Stimulated activated CD4-positive, alpha-beta T cell treated with anti-CD3 and anti-CD28 coated beads, Interleukin-1b, Interleukin-23, amount 100 ng/mL, for 1 hour (primary cell): ENCODE measurements at places on chromosomes 6 and 20.

DNA sequence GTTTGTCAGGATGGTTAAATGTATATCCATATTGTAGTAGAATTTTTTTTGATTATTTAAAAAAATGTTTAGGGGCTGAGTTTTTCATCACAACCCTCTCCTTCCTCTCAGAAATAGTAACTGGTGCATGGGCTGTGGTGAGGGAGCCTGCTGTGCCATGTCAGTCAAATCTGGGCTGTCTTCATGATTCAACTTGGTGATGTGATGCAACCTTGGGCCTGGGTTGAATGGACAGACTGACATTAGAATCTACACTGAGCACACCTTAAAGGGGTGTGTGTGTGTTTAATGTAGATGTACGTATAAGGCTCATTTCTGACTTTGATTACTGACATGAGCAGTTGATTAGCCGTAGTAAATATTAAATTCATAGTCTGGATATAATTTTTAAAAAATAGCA is 3.7 kb downstream of the TJAP1 start:
- DNase-seq, result no peak

DNA sequence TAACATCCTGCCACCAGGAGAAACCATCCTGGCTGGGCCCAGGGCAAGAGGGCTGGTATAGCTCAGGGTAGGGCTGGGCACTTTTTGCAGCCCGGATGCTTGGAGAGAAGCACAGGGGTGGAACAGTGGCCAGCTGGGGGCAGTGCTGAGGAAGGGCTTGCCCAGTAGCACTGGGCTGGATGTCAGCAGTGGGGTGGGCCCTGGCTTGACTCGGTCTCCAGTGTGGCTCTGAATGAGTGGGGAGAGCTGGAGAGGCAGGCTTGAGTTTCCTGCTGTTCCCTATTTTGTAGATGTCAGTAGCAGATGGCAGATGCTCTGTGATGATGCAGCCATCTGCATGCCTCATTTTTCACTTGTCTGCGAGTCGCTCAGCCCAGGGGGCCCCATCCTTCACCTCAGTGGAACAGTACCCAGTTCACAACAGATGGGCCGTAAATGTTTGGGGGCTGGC is 56.3 kb upstream of the TULP1 start:
- no peak for DNase-seq

GRCh38 chr6:100338090-100338489 is 126.6 kb downstream of the SIM1 start:
- no peak for DNase-seq

GRCh38 chr20:46715292-46715756 is 5.9 kb downstream of the SLC2A10 start:
- DNase-seq, result no peak

DNA sequence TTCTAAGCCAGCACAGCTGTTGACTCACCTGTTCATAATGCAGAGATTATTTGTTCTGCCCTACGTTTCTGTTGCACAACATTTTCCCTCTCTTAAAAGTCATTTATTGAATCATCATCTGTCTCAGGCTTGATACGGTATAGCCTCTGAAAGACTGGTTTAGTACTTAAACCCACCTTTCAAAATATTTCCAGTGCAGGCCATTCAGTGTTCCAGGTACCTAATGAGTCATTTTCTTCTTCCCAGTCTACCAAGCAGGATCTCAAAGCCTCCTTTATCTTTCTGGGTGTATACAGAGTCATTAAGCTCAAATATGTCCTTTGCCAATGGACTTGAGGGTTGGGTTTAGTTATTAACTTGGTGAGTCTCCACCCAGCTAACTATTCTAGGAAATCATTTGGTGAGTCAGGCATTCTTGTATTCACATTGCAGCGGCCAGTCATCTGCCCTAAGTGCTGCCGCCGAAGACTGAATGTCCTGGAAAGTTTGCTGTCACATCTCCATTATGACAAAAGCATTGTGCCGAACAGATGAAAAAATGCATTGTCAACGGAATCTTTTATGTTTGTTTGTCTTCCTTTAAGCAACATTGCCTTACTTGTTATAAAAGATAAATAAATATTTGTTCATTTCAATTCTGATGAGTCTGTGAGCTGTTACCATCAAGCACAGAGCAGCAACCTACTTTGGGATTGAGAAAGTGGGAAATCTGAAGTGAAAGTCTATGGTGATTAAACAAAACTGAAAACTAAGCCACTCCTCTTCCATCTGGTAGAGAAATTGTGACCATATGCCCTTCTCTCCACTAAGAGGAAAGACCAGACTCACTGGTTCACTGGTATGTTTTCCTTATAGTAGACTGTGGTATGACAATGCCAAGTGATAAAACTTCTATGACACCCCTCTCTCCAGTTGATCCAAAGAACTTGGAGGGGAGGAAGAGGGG is 14.3 kb upstream of the FAM135A start:
- DNase-seq, result no peak

GRCh38 chr20:24289737-24290481 is 179.5 kb upstream of the SYNDIG1 start:
- DNase-seq, result no peak

DNA sequence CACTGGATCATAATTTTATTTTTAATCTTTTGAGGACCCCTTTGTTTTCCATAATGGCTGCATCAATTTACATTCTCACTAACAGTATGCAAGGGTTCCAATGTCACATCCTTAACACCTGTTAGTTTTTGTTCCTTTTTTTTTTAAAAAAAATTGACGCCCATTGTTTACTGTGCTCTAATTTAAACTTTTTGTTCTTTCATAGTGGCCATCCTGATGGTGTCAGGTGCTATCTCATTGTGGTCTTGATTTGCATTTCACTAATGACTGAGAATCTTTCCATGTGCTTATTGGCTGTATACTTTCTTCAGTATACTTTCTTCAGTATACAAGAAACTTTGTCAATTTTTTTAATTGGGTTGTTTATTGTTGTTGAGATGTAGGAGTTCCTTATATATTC is 347.0 kb downstream of the RNGTT start:
- DNase-seq, result no peak

- no peak for DNase-seq
These were observed 274.8 kb upstream of the SYNCRIP start for GRCh38 chr6:85917522-85917921.

DNA sequence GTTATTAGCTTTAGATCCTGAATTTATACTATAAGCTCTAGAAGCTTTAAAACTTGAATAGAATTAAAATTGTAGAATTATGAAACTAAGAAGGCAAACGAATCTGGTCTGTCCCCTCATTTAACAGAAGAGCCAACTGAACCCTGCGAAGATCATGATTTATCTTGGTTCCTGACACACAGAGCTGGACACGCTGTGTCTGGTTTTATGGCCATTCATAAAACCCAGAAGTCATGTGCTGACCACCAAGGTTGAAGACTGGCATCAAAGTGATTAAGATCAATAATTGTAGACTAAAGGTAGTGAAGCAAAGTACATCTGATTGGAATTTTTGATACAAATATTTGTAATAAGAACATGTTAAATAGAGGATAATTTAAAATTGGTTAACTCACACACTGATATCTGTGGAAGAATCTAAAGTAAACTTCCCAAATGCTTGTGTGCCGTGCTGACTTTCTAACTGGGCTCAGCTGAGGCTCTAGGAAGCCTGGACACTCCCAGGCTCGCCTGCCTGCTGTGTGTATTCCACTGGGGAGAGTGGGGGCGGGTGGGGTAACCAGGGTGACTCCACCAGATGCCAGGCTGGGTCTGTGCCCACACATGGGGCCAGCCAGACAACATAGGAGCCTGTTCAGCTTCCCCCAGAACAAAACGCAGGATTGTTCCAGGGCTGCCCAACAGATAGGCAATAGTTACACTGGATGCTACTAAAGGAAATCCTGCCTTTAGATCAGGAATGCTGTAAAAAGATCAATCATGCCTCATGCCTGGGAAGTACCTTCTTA is 42.1 kb upstream of the SLC22A3 start:
- no peak for DNase-seq

DNA sequence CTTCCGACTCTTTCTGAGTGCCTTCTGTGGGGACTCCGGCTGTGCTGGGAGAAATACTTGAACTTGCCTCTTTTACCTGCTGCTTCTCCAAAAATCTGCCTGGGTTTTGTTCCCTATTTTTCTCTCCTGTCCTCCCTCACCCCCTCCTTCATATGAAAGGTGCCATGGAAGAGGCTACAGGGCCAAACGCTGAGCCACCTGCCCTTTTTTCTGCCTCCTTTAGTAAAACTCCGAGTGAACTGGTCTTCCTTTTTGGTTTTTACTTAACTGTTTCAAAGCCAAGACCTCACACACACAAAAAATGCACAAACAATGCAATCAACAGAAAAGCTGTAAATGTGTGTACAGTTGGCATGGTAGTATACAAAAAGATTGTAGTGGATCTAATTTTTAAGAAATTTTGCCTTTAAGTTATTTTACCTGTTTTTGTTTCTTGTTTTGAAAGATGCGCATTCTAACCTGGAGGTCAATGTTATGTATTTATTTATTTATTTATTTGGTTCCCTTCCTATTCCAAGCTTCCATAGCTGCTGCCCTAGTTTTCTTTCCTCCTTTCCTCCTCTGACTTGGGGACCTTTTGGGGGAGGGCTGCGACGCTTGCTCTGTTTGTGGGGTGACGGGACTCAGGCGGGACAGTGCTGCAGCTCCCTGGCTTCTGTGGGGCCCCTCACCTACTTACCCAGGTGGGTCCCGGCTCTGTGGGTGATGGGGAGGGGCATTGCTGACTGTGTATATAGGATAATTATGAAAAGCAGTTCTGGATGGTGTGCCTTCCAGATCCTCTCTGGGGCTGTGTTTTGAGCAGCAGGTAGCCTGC is 4.8 kb downstream of the PIM1 start:
- no peak for DNase-seq

GRCh38 chr6:34094474-34095135 is 51.3 kb downstream of the GRM4 start:
- no peak for DNase-seq

DNA sequence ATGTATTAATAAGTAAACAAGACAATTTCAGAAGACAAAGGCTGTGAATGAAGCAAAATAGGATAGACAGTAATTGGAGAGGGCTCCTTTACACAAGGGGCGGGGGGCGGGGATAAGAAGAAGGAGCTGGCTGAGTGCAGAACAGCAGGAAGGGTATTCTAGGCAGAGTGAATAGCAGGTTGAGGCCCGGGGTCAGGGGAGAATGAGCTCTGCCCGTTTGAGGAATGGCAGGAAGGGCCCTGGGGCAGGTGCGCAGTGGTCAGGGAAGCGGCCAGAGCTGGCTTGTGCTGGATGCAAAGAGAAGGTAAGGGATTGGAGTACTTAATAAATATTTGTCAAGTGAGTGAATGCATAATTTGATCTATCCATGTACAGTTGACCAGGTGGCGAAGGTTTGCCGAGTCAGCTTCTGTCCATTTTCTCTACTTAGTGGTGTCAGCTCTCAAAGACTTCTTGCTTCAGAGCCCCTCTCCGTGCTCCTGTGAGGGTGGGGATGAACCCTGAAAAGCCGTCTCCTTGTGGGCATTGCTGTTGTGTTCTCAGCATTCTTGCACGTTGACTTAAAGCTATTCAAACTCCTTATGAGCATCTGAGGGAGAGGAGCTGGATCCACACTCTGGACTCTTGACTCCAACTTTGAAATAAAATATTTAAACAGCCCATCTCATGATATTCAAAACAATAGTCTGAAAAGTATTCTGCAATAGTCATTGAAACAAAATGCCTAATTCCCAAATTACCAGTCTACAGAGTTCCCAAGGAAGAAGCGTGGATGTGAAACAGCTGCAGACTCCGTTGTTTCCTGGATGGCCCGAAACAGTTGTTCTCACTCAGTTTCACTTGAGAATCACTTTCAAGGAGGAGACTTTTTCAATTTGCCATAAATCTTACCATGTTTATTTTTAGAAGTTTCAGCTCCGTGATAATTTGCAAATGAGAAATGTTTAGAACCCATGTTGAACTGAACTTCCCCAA is 105.1 kb downstream of the EDN3 start:
- DNase-seq, result no peak

- peak; percentile 71 for DNase-seq
These were observed 6.3 kb downstream of the TNFAIP3 start for GRCh38 chr6:137873273-137873762.

DNA sequence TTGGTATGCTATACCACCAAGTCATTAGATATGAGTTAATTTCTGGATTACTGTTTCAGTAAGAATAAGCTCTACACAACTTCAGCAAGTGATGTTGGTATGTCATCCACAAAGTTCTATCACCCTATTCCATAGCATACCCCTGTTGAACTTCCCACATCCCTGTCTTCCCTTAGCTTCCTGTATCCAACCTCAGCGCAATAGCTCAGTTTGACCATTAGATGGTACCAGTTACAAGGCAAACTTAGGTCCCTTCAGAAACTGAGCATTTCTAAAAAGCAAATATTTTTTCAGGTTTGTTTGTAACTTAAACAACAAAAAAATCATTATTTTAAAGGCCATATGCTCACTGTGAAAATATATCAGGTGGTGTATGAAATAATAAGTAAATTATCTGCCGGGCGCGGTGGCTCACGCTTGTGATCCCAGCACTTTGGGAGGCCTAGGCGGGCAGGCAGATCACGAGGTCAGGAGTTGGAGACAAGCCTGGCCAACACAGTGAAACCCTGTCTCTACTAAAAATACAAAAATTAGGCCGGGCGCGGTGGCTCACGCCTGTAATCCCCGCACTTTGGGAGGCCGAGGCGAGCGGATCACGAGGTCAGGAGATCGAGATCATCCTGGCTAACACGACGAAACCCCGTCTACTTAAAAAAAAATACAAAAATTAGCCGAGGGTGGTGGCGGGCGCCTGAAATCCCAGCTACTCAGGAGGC is 8.8 kb upstream of the MOG start:
- no peak for DNase-seq
